ENCODE measurements at places on chromosomes 11 and 22.

GRCh38 chr11:124788521-124788920 lies 11.7 kb downstream of the MSANTD2 start:
- DNase-seq = no peak
- no peak overlapping the region for H3K4me3 ChIP-seq
- no peak overlapping the region for H3K27ac ChIP-seq
- peaks cover 2% of the 10 kb centered on the region for H3K4me1 ChIP-seq

- no peak overlapping the region for H3K27ac ChIP-seq
- no peaks in the 10 kb centered on the region for H3K27me3 ChIP-seq
- no peak overlapping the region for H3K4me3 ChIP-seq
- no peaks in the 10 kb centered on the region for H3K4me1 ChIP-seq
- H3K36me3 ChIP-seq = no peaks in the 10 kb centered on the region
- DNase-seq = peak; percentile 46
These were observed 10.6 kb downstream of the TMPRSS13 start for GRCh38 chr11:117918366-117919255.

DNA sequence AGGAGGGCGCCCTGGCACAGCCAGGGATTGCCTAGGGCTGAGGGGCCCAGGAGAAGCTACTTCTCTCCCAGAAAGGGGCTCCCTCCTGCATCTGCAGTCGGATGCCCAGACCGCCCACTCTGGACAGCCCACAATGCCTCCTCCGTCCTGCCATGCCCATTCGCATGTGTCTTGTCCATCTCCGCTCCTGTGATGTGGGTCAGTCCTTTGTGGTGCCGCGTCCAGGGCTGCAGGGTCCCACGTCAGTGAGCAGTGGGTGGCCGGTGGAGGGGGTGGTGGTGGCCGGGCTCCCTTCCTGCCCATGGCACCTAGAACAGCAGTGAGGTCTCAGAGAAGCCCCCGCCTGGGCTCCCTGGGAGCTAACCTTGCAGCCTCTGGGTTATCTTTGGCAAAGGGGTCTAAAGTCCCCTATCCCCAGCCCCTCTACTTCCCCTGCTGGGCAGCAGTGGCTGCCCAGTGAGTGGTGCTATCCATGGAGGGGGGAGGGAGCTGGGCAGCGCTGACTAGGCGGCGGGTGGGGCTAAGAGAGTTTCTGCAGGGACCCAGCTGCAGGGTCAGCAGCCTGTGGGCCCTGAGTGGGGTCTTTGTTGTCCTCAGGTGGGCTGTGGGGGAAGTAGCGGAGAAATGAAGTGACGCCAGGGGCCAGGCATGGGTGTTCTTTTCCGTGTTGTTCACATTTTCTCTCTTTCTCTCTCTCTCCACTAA lies 41.1 kb downstream of the KCNC1 start:
- no peak overlapping the region for H3K4me3 ChIP-seq
- no peaks in the 10 kb centered on the region for H3K36me3 ChIP-seq
- H3K4me1 ChIP-seq = no peaks in the 10 kb centered on the region
- H3K27me3 ChIP-seq = no peaks in the 10 kb centered on the region
- no peak overlapping the region for H3K27ac ChIP-seq
- DNase-seq = peak; percentile 16

DNA sequence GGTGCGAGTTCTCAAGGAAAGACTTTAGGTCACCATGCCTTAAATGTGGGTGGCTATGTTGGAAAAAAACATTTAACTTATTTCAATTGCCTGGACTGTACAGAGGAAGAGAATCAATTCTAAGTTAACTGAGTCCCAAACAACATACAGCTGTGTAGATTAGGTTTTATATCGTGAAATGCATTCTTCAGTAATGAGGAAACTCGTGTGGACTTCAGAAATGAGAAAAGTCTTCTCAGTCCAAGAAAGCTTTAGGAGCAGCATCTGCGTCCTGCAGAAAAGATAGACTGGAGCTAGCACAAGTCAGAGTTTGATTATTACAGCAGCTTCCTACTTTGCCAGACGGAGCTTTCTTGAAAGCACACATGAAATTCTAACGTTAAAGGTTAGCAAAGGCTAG lies 673.0 kb downstream of the OPCML start:
- no peaks in the 10 kb centered on the region for H3K36me3 ChIP-seq
- no peak overlapping the region for H3K27ac ChIP-seq
- no peak overlapping the region for H3K4me3 ChIP-seq
- H3K27me3 ChIP-seq = no peaks in the 10 kb centered on the region

GRCh38 chr11:47914743-47915142 lies 65.6 kb upstream of the PTPRJ start:
- H3K27me3 ChIP-seq = no peaks in the 10 kb centered on the region
- H3K4me1 ChIP-seq = peaks cover 35% of the 10 kb centered on the region
- H3K4me3 ChIP-seq = no peak overlapping the region
- DNase-seq = no peak
- H3K36me3 ChIP-seq = no peaks in the 10 kb centered on the region

- no peaks in the 10 kb centered on the region for H3K36me3 ChIP-seq
- H3K4me1 ChIP-seq = peaks cover 33% of the 10 kb centered on the region
- DNase-seq = no peak
- peak overlapping the region; percentile 74 for H3K27ac ChIP-seq
- H3K27me3 ChIP-seq = no peaks in the 10 kb centered on the region
These were observed 7.9 kb downstream of the FAM118A start for GRCh38 chr22:45317551-45318167.

DNA sequence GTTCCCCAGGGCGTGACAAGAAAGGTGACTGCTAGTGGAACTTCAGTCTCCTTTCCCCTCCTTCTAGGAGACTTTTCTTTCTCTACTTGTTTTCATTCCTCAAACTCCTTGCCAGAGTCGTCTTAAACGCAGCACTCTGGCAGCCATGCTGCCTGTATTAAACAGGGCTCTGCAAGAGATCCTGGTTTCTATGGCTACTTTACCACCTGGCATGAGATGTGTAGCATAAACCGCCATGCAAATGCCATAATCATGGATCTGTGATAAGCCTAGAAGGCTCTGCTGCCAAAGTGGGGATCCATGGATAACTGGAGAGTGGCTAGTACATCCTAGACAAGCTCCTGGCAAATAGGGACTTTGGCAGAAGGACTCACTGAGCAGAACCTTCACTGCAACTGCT lies 321.1 kb downstream of the CADM1 start:
- H3K4me3 ChIP-seq = no peak overlapping the region
- no peak for DNase-seq
- no peaks in the 10 kb centered on the region for H3K27me3 ChIP-seq
- H3K4me1 ChIP-seq = no peaks in the 10 kb centered on the region

- peaks cover 67% of the 10 kb centered on the region for H3K4me1 ChIP-seq
- H3K27me3 ChIP-seq = no peaks in the 10 kb centered on the region
- no peaks in the 10 kb centered on the region for H3K36me3 ChIP-seq
- H3K27ac ChIP-seq = no peak overlapping the region
These were observed 35.4 kb upstream of the LINC01488 start for GRCh38 chr11:69446108-69446507.

DNA sequence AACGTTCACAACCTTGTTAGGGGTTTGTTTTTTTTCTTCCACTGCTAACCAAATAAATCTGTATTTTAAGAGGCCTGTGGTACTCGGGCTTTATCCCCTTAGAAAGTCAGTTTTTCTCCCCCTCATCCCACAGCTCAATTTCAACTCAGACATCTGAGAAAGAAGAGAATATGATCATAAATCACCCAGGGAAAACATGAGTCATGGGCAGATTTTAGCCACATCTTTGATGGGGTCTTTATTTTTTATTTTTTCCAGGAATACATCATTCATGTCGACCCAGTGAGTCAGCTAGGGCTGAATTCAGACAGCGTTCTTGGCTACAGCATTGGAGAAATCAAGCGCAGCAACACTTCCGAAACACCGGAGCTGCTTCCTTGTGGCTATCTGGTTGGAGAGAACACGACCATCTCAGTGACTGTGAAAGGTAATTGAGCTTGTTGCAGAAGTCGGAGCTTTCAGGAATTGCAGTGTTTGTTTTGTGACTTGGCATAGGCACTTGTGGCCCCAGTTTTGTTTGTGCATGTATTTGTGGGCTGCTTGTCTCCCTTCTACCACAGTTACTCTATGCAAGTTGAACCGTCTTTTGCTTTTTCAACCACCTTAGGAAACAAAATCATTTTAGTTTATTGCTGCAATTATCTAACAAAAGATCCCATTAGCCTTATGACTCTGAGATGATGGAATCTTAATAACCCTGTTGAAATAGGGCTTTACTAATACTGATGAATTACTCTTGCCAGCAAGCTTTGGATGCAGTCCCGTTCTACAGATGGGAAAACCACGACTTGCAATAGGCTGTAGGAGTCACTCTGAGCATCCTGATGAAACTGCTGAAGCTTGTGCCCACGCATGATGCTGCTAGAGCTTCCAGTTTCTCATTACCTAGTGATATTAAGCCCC lies 62.7 kb downstream of the DBX1 start:
- H3K4me1 ChIP-seq = peaks cover 12% of the 10 kb centered on the region
- H3K27me3 ChIP-seq = no peaks in the 10 kb centered on the region
- peaks cover 42% of the 10 kb centered on the region for H3K36me3 ChIP-seq
- DNase-seq = no peak

DNA sequence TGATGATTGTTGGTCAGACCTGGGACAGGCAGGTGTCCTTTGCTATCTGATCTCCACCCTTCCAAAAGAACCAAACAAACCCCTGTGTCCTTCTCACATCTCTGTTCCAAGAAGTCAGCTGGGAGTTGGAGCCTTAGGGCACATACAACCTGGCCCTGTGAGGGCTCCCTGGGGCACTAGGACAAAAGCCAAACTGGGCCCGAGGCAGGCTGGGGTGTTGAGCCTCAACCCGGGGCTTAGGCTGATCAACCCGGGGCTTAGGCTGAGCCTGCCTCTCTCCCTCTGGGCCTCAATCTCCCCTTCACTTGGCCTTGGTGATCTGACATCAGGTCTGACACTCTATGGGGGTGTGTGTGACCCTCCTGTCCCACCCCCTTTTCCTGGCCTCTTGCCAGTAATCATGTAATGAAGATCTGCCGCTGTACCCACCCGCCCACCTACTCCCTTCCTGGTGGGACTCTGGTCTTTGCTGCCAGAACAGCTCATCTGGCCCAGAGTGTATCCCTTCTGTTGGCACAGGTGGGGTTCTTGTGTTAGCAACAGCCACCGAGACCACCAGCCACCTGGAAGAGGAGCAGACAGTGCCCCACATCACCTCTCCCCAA lies 22.8 kb upstream of the UVRAG start:
- no peak for DNase-seq
- no peaks in the 10 kb centered on the region for H3K4me1 ChIP-seq
- H3K36me3 ChIP-seq = no peaks in the 10 kb centered on the region
- no peaks in the 10 kb centered on the region for H3K27me3 ChIP-seq
- H3K4me3 ChIP-seq = no peak overlapping the region

- no peaks in the 10 kb centered on the region for H3K27me3 ChIP-seq
- H3K4me1 ChIP-seq = no peaks in the 10 kb centered on the region
These were observed 33.2 kb downstream of the ANKK1 start for GRCh38 chr11:113420808-113421207.

DNA sequence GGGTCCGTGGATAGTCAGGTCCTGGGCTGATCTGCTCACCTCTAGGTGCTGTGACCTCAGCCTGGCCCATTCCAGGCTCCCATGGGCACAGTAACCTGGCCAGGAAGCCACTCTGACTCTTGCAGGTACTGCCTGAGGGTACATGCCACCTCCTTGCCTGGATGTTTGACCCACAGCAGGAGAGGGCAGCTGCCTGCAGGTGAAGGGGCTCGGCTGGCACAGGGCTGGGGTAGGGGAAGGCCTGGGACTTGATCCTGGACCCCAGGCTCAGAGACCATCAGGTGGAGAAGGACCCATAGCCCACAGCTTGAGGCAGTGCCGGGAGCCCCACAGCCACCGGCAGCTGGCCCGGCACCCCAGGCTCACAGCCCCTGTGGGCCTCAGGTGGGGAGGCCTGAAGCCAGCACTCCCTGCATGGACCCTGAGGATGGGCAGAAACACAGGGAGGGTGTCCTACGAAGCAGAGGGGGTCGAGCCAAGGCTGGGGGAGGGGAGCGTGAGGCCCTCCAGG lies 2.7 kb downstream of the LRRC56 start:
- H3K27ac ChIP-seq = no peak overlapping the region
- H3K27me3 ChIP-seq = no peaks in the 10 kb centered on the region
- no peaks in the 10 kb centered on the region for H3K36me3 ChIP-seq
- DNase-seq = peak; percentile 68
- H3K4me3 ChIP-seq = no peak overlapping the region

DNA sequence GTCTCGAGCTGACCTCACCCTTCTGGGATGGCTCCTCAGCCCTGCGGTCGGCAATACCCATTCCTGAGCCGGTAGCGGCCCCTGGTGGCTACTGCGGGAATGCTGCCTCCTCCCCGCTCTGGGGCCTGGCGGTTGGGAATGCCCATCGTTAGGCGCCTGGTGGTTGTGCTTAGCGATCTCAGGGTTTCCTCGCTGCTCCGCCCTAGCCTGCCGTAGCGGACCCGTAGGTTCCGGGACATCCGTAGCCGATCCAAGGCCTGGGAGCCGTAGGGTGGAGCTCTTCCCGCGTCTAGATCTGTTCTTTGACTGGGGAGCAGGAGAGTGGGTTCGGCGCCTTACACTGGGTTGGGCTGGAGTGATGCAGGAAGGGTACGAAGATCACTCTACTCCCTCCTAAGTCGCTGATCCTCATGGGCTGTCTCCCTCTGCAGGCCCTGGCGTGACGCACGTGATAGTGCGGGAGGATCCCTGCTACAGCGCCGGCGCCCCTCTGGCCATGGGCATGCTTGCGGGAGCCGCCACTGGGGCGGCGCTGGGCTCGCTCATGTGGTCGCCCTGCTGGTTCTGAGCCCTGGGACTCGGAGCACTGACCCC lies 14.8 kb downstream of the PLEKHB1 start:
- peak; percentile 89 for DNase-seq
- H3K27me3 ChIP-seq = no peaks in the 10 kb centered on the region
- H3K36me3 ChIP-seq = no peaks in the 10 kb centered on the region
- H3K4me1 ChIP-seq = peaks cover 11% of the 10 kb centered on the region
- peak overlapping the region; percentile 35 for H3K4me3 ChIP-seq

- H3K27ac ChIP-seq = peak overlapping the region; percentile 76
- H3K4me1 ChIP-seq = peaks cover 24% of the 10 kb centered on the region
- no peaks in the 10 kb centered on the region for H3K27me3 ChIP-seq
- no peak overlapping the region for H3K4me3 ChIP-seq
These were observed 14.1 kb downstream of the DCPS start for GRCh38 chr11:126317756-126318573.

GRCh38 chr11:60863550-60864521 lies 3.5 kb upstream of the ZP1 start:
- H3K27me3 ChIP-seq = no peaks in the 10 kb centered on the region
- no peaks in the 10 kb centered on the region for H3K4me1 ChIP-seq
- DNase-seq = peak; percentile 10
- no peaks in the 10 kb centered on the region for H3K36me3 ChIP-seq
- no peak overlapping the region for H3K27ac ChIP-seq
- H3K4me3 ChIP-seq = no peak overlapping the region

DNA sequence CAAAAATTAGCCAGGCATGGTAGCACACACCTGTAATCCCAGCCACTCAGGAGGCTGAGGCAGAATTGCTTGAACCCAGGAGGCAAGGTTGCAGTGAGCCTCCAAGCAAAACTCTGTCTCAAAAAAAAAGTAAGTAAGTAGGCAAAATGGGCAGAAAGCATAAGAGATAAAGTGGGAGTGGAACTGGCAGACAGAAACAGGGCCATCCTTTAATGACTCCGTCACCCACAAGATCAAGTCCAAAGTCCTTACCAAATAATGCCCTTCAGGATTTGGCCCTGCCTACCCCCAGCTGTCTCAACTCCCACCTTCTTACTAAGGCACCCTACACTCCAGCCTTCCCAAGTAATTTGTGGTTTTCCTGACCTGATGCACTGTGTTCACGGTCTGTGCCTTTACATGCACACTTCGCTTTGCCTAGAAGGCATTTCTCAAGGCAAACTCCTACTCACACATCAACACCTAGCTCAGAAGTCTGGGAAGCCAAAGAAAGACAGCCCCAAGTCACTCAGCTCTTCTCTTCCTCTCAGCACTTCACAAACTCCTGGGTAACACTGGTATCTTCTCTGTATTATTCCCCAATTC lies 6.1 kb downstream of the MAPK1 start:
- no peak overlapping the region for H3K4me3 ChIP-seq
- peak overlapping the region; percentile 64 for H3K27ac ChIP-seq
- no peak for DNase-seq
- H3K36me3 ChIP-seq = no peaks in the 10 kb centered on the region

Data from upper lobe of left lung (tissue), 6 donors.